ENCODE measurements at places on chromosomes 2 and 18.

GRCh38 chr2:1055014-1055595 is 104.5 kb downstream of the SNTG2 start:
- no peak for DNase-seq

GRCh38 chr2:28588292-28588670 is 92.4 kb downstream of the PLB1 start:
- DNase-seq = no peak

GRCh38 chr2:144256996-144257707 is 262.8 kb downstream of the ZEB2 start:
- DNase-seq = no peak

GRCh38 chr2:166958986-166959481 is 70.8 kb downstream of the XIRP2 start:
- no peak for DNase-seq

GRCh38 chr2:169585673-169586072 is 1.5 kb downstream of the PPIG start:
- no peak for DNase-seq

DNA sequence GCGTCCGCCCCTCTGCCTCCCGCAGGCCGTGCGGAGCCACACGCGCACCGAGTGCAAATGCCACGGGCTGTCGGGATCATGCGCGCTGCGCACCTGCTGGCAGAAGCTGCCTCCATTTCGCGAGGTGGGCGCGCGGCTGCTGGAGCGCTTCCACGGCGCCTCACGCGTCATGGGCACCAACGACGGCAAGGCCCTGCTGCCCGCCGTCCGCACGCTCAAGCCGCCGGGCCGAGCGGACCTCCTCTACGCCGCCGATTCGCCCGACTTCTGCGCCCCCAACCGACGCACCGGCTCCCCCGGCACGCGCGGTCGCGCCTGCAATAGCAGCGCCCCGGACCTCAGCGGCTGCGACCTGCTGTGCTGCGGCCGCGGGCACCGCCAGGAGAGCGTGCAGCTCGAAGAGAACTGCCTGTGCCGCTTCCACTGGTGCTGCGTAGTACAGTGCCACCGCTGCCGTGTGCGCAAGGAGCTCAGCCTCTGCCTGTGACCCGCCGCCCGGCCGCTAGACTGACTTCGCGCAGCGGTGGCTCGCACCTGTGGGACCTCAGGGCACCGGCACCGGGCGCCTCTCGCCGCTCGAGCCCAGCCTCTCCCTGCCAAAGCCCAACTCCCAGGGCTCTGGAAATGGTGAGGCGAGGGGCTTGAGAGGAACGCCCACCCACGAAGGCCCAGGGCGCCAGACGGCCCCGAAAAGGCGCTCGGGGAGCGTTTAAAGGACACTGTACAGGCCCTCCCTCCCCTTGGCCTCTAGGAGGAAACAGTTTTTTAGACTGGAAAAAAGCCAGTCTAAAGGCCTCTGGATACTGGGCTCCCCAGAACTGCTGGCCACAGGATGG is 7.1 kb upstream of the WNT10A start:
- DNase-seq = no peak

- no peak for DNase-seq
Measured at GRCh38 chr2:73297586-73297985, 4.2 kb upstream of the EGR4 start.

DNA sequence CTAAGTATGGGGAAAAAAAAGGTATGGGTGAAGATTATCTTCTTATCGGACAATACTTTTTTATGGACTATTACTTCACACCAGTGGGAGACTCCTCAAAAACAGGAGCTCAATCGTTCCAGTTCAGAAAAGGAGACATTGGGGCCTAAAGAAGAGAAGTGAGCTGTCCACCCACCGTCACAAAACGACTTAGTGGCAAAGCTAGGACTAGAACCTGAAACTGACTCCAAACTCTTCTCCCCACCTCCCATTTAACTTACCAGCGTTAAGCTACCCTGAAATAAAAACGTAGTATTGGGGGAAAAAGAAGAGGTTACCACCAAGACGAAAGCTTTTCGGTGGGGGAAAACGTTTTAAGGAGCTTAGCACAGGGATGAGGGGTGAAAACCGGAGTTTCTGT is 503 bp downstream of the GTF3C3 start:
- no peak for DNase-seq

DNA sequence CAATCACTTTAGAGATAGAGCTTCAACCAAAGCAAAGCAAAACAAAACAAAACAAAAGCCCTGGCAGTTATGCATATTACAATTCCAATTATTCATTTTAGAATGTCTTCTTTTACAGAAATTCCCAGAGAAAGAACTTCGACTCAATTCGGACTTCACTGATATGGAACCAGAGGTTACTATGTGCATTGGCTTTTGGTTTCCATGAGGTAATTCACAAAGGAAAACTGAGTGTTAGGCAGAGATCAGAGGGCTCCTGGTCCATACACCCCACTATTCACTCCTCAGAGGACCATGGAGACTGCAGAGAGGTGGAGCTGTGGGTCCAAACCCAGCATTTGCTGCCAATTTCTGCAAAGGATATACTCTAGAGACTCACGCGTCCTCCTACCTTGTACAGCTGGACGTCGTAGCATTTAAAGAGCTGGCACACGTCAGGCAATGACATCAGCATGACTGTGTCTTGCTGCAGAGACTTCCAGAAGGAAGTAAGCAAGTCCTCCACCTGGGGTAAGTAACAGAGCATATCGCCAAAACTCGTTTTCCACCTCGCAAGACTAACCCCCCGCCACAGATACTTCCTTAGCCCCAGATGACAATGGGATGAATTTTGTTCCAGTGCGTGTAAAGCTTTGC is 31.3 kb upstream of the CREG2 start:
- no peak for DNase-seq

DNA sequence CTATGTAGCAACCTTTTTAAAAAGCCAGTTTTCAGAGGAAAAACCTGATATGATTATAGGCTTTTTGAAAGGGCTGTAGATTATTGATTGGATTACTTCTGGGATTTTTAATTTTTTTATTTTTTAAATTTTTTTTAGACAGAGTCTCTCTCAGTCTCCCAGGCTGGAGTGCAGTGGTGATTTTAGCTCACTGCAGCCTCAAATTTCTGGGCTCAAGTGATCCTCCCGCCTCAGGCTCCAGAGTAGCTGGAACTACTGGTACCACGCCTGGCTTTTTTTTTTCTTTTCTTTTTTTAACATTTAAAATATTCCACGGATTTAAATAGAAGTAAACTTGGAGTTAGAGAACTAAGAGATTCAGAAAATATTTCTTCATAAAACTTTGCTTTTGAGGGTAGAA is 1.2 kb downstream of the MRPL19 start:
- no peak for DNase-seq

DNA sequence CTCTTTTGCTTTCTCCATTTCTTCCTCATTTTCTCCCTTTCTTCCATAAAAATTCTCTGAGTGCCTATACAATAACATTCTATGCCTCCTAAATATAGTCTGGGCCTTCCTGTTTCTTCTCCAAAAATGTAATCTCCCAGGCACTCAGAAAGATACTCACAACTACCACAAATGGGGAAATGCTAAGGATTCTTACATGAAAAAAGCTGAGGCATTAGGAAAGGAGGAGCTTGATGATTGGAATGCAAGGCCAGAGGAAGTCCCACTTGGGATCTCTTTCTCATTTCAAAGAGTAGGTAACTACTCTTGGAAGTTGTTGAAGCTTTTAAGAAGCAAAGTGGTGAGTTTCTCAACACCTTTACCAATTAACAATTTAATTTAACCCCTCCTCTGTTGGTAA is 3.4 kb downstream of the VSNL1 start:
- no peak for DNase-seq

DNA sequence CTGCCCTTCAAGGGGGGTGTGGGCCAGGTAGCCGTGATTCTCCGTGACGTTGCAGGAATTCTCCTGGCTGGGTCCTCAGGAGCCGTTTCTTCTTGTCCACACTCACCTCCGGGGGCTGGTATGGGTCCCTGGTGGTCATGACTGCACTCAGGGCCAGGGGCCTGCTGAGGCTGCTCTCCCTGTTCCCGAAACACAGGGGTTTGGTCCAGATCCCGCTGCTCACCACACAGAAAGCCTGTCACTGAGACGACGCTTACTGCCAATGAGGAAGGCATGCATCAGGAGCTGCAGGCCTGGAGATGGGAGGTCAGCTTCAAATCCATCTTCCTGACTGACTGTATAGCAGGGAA is 160.7 kb downstream of the RTP5 start:
- DNase-seq = no peak

- DNase-seq = no peak
Measured at GRCh38 chr2:231917280-231918066, 8.7 kb downstream of the NPPC start.

GRCh38 chr2:239152239-239152915 is 248.4 kb downstream of the HDAC4 start:
- no peak for DNase-seq

- no peak for DNase-seq
Measured at GRCh38 chr18:28529644-28530043, 352.7 kb upstream of the CDH2 start.

DNA sequence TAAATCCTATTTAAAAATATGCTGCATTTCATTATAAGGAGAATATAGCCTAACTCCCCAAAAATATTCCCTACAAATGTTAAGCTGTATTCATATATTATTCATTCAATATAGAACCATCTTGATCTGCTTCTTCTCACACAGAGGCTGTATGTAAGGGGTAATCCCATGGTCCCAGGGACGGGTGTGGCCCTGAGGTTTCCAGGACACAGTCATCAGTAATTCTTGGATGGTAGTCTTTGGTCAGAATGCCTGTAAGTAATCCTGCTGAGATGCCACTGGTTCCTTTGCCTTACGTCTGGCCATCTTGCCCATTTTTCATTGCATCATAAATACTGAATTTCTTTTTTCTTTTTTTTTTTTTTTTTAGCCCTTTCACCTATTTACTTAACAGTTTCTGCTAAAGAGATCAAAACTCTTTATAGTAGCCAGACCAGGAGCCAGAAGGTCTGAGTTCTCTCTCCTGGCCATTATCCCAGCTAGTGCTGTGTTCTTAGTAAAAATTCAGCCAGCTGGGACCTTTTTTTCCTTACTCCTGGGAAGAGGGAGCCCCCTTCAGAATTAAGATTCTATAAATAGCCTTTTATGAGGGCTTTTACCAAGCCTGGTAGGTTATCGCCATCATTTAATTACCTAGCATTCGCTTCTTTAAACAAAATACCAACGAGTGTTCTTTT is 134.9 kb downstream of the SOX11 start:
- no peak for DNase-seq

DNA sequence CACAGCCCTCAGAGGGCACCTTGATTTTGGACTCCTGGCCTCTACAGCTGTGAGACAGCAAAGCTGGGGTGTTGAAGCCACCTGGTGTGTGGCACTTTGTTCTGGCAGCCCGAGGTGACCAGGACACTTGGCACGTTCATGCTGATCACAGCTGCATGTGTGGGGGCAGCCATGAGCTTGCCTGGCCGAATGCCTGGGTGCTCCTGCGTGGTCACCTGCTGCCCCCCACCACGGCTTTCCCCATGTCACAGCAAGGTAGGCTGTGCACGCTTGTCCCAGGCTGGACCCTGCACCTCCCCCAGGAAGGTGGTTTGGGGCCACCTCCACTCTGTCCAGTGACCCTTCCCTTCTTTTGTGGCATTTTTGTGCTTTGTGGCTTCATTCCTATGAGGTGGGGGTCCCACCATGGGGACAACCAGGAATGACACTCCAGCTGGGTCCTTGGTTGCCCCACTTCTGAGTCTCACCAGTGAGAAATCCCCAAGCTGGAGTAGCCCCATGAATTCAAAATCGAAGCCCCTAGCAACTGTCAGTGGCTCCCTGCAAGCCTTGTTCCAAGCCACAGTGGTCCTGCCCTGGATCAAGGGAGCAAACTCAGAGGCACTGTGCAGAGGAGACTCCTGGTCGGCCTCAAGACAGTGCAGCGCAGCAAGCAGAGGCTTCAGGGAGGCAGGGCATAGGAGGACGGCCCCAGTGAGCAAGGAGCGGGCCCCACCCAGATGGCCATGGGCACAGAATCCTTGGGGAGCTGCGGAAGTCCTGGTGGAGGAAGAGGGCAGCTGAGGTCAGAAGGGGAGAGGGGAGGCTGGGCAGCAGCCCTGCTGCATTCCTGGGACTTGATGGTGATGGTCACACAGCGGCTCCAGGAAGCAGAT is 121.4 kb upstream of the HS6ST1 start:
- no peak for DNase-seq

GRCh38 chr2:150729495-150729955 is 242.1 kb upstream of the RND3 start:
- DNase-seq = no peak

DNA sequence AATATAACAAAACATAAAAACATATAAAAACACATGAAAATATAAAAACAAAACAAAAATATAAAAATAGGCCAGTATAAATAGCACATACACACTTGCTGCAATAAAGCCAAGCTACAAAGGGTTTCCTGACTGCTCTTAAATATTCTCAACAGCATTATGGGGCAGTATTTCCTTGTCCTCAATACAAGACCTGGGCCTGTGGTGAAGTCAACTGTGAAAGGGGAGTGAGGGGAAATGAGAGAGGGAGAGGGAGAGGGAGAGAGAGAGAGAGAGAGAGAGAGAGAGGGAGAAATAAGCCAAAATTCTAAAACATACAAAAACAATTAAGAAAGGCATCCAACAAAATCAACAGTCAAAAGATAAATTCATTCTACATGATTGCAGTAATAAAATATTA is 82.6 kb upstream of the NEDD4L start:
- DNase-seq = no peak

DNA sequence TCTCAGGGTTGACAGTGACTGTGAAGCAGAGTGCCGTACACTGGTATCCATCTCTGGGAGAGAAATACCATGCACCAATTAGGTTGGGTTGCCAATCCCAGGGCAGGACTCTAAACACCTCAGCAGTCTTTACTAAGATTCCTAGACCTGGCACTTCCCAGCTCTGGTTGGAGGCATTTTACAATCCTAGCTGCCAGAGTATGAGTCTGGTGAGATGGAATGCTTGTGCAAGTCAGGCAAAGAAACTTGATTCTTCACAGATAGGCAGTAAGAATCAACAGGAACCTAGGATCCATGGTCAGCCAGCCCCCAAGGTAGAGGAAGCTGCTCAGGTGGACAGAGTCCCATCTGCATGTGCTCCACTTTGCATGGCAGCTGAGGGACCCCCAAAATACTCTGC is 6.0 kb upstream of the UGT1A5 start:
- no peak for DNase-seq

DNA sequence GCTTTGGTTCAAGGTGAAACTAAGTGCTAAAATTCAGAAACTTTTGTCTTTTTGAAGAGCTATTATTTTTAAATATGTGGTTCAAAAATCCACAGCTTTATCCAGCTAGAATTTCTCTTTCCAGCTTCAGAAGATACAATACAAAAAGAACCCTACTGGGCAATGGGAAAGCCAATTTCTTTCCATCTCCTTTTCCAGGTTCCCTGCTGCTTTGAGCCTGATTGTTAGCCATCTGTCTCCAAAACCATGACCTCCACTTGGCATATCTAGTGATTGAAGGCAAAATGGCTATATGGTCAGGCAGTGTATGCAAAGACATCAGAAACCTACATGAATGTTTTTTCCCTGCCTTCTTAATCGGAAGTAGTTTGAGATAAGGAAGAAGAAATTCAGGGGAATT is 134.1 kb downstream of the KCNH7 start:
- DNase-seq = no peak

- DNase-seq = no peak
Measured at GRCh38 chr2:75087736-75088135, 111.6 kb downstream of the TACR1 start.
